ENCODE measurements at places on chromosomes 12 and 14.

- no peak for DNase-seq
These were observed 74.8 kb downstream of the GRIP1 start for GRCh38 chr12:66603981-66604479.

DNA sequence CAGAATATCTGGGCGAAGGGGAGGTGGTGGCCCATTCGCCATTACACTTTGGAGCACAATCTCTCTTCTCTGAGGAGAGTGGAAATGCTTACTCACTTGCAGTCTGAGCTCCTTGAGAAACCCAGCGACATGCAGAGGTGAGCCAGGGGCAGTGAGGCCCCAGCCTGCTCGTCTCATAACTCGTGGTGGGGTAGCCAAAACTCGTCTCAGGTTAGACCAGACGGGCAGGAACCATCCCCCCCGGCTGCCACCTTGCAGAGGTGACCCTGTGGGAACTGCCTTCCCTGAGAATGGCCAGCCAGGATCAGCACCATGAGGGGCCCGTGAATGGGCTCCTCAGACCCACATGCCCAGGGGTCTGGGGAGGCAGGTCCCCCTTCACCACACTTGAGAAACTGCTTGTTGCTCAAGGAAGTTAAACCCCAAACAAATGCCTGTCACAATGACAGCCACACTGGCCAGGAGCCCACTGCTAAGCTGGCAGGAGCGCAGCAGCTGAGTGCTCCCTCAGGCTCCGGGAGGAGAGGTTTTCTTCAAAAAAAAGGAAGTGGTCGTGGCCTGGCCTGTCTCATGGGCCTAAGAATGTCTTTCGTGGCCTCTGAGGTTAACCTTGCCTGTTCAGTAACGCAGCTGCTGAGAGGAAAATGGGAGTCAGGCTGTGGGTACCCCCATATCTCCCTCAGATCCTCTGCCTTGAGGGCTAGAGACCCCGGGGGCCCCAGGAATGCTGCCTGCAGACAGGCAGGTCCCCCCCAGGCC lies 9.2 kb upstream of the ALDH2 start:
- DNase-seq, result no peak

GRCh38 chr14:51147183-51147582 lies 52.3 kb upstream of the TRIM9 start:
- no peak for DNase-seq

DNA sequence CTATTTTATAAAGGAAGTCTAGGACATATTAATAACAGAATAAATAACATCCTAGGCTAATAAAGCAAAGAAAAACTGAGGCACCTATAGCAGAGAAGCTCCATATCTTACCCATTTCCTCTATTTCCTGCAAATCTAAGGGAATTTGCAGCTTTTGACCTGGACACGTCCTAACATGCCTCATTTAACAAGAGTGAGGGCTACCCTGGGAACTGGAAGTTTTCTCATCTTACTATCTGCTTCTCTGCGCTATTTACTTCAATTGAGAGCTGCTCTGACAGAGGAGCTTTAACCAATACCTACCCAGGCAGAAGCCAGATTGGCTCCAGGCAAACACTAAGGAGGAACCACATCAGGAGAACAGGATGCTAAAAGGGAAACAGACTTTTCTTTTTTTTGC lies 5.7 kb downstream of the YBX3 start:
- DNase-seq, result no peak

DNA sequence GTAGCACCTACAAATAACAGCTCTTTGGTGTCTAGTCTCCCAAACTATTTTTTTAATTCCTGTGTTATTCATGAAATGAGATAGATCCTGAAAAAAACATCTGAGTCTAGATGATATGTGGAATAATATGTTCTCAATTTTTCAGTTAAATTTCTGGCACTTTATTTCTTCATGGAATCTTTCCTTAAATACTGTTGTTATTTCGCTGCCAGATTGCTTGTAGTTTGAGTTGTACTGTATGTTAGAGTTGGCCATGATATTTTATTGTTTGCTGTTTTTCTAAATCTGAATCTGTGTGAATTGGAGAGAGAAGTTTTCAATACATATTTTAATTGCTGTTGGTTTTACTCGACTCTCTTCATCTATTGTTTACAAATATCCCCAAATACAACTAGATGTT lies 500.5 kb downstream of the EGLN3 start:
- no peak for DNase-seq

DNA sequence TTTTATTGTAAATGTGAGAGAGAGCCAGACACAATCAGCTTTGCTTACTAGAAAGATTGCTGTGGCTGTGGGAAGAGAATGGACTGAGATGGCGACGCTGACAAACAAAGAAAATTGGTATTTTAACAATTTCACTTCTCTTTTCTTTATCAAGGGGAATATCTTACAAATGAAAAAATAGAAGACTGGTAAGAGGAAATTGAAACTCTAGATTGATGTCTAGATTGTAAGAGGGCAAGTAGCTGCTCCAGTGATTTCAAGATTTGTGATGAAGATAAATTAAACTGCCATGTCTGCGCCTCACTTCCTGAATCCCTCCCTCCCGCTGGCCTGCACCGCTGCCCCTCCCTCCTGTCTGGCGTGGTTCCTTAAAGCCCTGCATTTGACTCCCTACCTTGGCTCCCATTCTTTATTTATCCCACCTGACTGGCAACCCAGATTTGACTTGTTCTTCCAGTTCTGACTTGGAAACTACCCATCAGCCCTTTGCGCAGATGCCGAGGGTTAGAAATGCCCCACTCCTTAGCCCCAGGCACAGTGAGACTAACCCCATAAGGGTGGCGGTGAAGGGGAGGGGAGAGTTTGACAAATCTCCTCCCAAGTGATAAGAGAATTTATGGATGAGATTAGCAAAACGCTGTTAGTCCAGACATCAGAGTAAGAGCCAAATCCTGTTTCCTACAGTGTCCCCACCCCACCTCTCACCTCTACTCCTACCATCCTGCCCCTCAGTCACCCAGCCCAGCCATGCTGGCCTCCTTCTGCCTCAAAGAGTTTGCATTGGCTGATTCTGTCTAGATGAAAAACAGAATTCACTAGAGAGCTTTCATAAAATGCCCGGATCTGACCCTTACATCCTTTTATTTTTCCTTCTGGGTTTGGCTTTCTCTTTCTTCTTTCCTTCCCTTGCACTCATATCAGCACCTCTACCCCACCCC lies 125.3 kb upstream of the ATF7IP start:
- no peak for DNase-seq

DNA sequence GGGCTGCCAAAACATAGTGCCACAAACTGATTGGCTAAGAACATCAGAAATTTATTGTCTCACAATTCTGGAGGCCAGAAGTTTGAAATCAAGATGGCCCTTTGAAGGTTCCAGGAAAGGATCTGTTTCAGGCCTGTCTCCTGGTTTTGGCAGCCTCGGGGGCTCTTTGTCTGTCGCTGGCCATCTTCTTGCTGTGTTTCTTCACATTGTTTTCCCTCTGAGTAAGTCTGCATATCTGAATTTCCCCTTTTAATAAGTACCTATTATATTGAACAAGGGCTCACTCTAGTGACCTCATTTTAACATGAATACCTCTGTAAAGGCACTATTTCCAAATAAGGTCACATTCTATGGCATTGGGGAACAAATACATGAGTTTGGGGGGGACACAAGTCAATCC lies 467.1 kb upstream of the MGAT4C start:
- DNase-seq, result no peak

DNA sequence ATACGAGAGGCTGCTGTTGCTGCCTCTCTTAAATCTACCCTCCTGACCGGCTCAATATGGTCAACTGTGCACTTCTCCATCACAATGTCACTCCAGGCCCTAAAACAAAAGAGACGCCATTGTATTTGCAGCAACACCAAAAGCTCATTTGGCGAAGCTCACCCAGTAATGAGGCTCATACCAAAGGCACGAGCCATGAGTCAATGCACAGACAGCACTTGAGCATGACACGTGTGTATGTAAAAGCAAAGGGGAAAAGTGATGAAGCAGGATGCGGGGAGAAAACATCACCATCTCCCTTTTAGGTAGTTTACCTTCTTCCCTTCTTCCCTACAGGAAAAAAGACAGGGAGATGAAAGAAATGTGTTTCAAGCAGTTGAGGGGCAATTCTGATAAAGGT lies 150.3 kb downstream of the FOXN3 start:
- DNase-seq, result no peak

DNA sequence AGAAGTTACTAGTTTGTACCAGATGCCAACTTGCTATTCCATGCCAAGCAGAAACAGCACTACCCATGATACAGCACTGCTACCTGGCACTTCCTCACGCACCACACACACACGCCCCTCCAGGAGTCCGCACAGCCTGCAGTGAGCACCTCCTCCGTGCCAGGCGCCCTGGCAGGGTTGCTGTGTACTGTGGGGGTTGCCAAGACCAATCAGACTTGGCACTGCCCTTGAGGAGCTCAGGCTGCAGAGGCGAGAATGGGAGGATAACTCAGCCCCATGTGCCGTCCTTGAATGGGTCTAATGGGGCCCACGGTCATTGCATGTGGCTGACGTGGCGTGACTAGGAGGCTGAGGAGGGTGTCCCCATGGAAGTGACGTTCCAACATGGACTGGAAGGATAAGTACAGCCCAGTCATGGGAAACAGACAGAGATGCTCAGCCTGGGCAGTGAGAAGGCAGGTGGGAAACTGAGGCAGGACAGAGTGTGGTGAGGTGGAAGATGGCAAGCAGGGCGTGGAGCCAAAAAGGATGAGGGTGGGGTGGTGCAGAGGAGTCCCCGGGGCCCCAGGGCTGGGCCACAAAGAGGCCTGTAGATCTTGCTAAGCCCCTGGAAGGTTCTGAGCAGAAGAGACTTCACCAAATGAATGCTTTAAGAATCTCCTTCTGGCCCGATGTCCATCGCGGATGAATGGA lies 65.3 kb upstream of the C14orf180 start:
- DNase-seq, result no peak

DNA sequence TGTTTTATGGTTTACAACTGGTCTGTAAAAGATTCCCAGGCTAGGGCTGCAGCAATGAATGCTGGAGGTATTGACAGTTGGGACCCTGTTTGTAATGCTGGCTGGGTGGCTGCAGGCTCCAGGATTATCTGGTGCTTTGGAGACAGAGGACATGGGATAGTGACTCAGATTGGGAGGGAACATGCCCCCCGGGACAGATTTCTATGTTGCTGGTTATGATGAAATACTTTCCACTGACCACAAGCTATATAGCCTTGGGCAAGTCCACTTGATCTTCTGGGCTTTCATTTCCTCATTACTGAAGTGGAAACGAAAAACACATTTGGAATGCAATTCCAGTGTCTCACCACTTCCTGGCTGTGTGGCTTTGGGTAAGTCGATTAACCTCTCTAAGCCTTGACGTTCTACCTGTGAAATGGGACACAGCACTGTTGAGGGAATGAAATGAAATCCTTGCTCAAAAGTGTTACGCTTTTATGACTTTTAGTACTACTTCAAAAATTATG lies 6.3 kb upstream of the TPCN1 start:
- DNase-seq, result no peak

DNA sequence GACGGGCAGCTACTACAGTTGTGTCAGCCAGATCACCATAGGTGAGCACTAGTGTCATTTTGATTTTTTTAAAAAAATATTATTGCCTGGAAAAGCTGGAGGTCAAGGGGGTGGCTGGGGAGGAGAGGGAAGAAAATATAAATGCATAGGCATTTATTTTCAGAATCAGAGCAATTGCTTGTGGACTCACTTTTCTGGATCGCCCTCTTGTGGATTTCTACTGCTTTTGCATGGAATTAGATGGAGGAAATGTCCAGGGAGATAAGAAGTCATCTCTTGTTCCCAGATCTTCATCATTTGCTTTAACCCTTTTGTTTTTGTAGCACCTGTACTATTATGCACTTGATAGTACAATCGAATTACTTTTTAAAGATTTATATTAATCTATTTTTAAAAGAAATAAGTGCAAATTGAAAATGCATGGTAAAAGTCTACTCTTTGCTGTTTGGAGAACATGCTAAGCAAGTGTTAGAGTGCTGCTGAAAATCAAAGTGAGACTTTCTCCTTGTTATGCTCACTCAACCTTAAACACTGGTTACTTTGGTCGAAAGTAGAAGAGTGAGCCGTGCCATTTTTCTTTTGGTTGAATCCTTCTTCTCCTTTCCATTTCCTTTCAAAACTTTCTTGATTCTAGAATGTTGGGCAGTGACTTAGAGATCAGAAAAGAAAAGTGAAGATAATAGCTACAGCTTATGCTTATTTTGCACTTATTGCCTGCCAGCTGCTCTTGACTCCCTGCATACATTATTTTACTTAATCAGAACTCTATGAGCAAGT lies 60.6 kb upstream of the ANO4 start:
- DNase-seq, result no peak

DNA sequence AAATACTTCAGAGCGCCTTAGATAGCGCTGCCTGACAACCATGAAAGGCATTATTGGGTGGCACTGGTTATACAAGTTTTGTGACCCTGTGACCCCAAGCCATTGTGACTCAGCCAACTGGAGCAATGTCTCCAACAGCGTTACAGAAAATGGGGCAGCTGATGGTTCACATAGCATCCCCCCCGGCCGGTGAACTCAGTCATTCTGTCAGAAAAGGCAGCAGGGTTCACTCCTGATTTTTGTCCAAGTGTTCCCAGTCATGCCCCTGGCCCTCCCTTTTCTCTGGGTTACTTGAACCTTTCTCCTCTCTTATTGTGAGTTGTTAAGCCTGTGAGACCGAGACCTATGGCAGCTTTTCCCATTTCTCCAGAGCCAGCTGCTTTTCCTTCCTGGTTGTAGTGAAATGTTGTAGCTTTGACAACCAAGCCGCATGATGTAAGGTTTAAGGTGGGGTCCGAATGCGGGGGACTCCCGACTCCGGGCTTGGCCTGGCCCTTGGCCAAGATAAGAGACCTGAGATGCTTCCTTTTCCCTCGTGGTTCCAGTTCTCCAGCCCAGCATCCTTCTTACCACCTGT lies 22.0 kb downstream of the CD9 start:
- peak; percentile 76 for DNase-seq

GRCh38 chr12:25830456-25830855 lies 128.0 kb upstream of the RASSF8 start:
- DNase-seq, result no peak

DNA sequence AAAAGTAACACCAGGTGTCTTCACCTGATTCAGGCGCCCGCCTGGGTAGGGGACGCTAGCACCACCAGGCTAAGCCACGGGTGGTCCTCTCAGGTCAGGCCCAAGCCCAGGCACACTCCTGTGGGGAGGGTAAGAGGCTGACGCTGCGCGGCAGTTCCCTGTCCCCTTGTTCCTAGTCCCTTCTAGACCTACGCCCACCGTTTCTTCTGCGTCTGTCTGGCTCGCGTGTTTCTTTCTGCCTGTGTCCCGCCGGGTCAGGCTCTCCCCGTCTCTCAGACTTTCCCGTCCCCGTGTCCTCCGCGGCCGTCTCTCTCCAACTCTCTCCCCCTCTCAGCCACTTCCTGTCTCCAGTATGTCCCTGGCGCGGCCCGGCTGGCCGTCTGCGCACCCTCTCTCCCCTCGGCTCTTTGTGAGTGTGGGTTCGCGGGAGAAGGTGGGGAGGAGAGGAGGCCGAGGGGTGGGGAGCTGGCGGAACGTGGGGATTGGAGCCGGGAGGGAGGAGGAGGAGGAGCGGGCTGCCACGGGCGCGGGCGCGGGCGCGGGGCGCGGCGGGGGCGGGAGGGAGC lies 3.1 kb upstream of the TNS2 start:
- DNase-seq, result peak; percentile 86

- DNase-seq, result no peak
These were observed 17.9 kb downstream of the FOXN3 start for GRCh38 chr14:89399157-89399556.

Measured in ecto neural progenitor cell (in vitro differentiated cells).